Glomerular endothelial cell (primary cell): ENCODE measurements at places on chromosomes 1 and 21.

- peak; percentile 29 for DNase-seq
Observed at GRCh38 chr1:91529856-91530255, 29.2 kb downstream of the CDC7 start.

GRCh38 chr1:112298558-112298957 lies 97.5 kb upstream of the CTTNBP2NL start:
- DNase-seq, result peak; percentile 16

- DNase-seq, result no peak
Observed at GRCh38 chr1:20636785-20637347, 3.6 kb downstream of the PINK1 start.

DNA sequence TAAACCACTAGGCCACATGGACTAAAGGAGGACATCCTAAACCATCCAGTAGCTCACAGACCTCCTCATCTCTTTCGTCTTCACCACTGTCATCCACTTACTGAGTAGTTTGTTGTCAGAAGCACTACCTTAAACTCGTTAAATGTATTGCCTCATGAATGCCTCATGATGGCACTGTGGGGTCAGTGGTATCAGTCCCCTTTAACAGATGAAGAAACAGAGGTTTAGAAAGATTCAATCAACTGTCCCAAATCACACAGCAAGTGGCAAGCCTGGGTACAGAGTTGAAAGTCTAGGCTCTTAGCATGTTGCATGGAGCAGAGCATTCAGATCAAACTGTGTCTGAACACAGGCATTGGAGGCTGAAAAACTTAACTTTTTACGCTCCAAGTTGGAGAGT lies 183.6 kb upstream of the KIAA0040 start:
- DNase-seq, result no peak

DNA sequence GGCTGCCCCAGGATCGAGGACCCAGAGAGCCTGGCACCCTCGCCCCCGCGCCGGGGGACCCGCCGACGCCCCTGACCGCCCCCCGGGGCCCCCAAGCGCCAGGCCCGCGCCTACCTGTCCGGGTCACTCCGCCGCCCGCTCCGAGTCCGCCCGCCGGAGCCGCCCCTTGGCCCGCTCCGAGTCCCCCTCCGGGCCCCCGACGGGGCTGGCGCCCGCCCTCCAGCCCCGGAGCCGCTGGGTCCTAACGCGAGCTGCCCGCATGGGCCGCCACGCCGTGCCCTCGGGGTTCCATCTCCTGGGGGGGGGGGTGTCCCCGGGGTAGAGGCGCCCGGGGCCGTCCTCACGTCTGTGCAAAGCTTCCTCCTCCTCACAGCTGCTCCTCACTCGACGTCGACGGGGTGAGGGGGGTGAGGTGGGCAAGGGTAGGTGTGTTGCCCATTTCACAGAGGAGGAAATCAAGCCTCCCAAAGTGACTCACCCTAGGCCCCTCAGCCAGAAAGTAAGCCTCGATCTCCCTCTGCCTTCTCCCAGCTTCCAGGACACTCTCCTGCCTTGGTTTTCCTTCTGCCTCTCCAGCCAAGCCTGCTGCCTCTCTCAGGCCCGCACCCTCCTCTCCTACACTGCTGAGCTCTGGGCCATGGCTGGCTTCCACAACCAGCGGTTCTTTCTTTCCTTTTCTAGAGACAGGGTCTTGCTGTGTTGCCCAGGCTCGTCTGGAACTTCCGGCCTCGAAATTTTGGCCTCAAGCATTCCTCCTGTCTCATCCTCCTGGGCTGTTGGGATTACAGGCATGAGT lies at the start of gene MFAP2:
Gene MFAP2 (minus strand): TSS at position 148 of the 796 bp plus-strand sequence. CDS start 2,347 bp downstream, outside the sequence.
- DNase-seq, result no peak

GRCh38 chr1:226980565-226981385 lies 40.7 kb downstream of the COQ8A start:
- DNase-seq, result no peak

- no peak for DNase-seq
Observed at GRCh38 chr1:202230061-202230938, 36.7 kb downstream of the LGR6 start.

DNA sequence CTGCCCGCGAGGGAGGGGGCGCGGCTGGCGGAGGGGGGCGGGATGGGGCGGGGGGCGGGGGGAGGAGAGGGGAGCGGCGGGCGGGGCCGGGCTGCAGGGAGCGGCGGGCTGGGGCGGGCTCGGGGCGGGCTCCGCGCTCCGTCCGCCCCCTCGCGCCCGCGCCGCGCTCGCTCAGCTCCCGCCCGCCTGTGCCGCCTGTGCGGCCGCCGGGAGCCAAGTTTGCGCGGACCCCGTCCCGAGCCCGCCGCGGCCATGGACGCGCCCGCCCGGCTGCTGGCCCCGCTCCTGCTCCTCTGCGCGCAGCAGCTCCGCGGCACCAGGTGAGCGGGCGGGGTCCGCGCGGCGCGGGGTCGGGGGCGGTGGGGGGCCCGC lies at the start of gene GABRD:
Gene GABRD (plus strand): TSS at position 174 of the 372 bp plus-strand sequence. CDS start 79 bp downstream, at position 253.
- no peak for DNase-seq

GRCh38 chr1:43853161-43853921 lies 80.3 kb upstream of the ARTN start:
- peak; percentile 27 for DNase-seq

GRCh38 chr1:22790232-22791008 lies 79.8 kb downstream of the EPHB2 start:
- no peak for DNase-seq

DNA sequence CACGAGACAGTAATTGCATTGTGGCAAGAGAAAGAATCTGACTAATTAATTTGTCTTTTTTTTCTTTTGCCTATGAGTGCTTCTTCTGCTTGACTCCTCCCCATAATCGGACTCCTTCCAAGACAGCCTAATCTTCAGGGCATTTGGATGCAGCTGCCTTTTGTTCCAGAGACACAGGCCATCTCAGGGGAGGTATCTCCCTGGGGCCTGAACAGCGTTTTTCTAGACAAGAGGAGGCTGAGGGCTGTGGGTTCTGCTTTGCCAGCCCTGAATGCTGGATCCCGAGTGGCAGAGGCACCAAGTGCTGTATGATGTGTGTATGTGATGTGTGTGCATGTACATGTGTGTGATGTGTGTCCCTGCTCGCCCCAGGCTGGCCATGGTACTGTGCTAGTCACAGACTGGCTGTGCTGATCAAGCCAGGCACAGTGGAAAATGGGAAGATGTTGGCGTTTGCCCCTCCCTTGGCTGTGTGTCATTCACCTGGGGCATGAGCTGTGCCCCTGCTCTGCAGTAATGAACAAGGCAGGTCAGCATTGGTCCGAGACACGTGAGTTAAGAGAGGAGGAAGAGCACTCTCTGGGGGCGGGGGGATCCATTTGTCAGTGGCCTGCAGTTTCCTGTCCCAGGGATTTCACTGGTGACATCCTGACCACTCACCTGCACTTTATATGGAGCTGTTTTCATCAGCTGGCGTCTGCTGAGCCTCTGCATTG lies 77.2 kb downstream of the ADARB1 start:
- no peak for DNase-seq

GRCh38 chr1:52725903-52726264 lies 369 bp upstream of the ZYG11B start:
- peak; percentile 5 for DNase-seq

DNA sequence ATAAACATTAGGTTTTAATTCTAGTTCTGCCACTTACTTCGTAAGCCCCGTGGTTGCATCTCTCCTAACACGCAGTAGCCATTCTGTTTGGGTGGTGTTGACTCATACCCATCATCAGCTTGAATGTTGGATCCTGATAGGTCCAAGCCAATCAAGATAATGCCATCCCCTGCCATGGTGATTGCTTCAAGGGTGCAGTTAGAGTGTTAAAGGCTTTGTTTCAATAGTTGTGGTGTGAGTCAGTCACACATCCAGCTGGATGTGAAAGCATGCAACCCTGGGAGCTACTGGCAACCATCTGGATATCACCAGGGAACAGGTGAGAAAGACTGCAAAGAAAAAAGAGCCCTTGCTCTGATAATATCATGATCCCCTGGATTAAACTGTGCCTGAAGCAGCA lies 69.1 kb downstream of the OMA1 start:
- no peak for DNase-seq

DNA sequence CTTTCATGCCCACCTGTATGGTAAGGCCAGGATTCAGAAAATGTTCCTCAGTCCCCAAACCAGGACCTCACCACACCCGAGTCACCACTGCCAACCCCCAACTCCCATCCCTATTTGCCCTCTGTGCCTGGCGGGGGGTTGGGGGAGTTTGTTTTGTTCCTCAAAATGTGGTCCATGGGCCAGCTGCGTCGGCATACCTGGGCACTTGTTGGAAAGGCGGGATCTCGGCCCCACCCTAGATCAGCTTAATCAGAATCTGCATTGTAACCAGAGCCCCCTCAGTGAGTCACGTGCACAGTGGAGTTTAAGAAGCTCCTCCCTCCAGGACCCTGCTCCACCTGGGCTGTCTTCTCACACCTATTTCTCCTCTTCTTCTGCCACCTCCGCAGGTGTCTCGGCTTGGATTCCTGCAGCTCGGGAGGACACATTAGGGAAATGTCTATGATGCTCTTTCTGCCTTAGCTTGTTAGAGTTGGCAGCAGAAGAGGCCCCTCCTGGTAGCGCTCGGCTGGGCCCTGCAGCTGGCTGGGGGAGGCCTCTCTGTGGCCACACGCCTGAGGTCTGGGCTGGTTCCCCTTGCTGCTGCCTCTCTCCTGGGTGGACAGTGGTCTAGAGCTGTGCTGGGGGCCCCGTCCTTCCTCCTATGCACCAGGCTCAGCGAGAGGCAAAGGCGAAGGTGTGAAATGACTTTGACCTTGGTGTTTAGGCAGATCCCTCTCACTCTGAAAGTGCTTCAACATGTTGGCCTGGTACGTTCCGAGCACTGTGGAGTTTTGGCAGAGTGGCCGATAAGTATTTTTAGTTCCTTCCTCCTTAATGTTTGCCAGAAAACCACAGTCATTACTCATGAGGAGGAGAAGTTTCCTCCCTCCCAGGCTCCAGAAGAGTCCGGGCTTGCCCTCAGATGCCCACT lies 41.8 kb upstream of the CAMTA1 start:
- DNase-seq, result no peak

DNA sequence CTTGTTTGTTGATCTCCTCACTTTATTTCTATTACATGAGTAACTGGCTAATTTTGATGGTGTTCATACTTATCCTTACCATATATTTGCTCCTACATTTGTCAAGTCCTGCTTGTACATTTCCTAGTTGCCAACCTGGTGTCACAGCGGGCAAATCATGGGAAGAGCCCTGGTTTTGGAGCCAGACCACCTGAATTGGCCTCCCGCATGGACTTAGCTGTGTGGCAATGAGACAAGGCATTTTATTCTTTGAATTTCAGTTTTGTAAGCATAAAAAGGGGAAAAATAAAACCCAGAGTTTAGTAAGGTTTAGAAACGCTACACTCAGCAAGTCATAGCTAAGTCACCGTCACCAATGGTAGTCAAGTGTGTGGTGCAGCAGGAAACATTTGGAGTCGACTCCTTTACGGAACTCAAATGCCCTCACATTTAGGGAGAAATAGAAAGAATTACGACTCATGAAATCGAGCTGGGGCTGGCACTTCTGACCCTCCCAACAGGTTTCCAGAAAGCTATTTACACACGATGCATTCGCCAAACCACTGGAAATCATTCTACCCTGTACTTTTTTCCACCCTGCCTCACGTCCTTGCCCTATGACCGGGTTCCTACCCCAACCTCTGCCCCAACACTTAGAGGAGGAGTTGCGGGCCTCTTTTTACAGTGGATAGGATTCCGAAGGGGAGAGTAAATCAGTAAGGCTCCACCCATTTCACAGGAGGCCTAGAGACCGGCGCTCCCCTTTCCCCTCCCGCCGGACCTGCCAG lies 492 bp upstream of the PGM1 start:
- no peak for DNase-seq

DNA sequence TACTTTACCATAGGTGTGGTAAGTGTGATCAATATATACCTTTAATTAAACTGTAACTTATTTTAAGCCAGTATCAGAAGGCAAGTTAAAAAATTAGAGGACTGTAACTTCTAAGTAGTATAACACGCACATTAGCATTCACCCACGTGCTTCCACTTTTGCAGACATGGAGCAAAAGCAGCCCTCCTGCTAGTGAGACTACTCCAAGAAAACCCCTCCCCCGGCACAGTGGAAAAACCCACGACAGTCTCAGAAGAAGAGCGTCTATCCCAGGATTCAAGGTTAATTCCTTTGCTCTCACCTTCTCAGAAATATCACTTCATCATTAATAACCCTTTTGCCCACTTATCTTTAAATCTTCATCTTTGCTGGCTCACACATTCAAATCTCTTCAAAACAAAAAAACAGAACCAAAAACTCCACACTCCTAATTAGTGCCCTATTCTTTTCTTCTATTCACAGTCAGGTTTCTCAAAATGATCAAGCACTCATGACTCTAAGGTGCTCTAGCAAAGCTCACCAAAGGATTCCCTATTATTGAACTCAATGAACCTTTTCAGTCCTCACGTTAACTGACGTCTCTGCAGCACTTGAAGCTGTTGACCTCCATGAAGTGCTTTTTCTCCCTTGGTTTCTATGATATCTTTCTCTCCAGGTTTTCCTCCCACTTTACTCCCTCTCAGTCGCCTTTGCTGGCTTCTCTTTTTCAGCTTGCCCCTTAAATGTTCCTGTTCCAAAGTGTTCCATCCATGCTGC lies 213.5 kb downstream of the SMYD3 start:
- no peak for DNase-seq

DNA sequence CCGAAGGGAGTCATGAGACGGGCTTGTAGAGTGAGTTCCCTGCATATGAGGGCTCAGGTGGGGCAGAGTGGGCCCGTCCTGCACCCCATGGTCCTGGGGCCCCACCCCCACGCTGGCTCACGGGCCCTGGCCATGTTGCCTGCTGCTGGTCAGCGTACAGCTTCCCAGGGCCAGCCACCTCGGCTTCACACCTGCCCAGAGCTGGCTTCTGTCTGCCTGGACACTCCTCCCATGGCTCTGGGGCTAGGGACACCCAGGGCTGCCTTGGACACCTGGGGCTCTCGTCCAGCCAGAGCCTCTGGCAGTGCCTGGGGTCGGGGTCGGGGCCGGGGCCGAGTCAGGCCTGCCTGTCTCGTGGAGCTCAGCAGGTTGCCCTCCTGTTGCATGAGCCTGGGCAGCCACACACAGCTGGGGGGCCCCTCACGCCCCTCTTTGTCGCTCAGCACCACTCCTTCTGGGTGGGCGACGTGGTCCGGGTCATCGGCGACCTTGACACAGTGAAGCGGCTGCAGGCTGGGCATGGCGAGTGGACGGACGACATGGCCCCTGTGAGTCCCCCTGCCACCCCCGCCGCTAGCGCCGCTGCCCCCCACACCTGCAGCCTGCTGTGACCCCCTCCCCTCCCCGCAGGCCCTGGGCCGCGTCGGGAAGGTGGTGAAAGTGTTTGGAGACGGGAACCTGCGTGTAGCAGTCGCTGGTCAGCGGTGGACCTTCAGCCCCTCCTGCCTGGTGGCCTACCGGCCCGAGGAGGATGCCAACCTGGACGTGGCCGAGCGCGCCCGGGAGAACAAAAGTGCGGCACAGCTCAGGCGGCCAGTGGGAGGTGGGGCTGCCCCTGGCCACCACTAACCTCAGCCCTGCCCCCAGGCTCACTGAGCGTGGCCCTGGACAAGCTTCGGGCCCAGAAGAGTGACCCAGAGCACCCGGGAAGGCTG lies 5.5 kb upstream of the MMP23B start:
- DNase-seq, result no peak
